Stimulated activated CD8-positive, alpha-beta memory T cell treated with anti-CD3 and anti-CD28 coated beads, Interleukin-4, amount 100 ng/mL, for 1 hour (primary cell): ENCODE measurements at places on chromosomes 11 and 22.

GRCh38 chr11:1111545-1112212 is 37.0 kb downstream of the MUC2 start:
- DNase-seq: no peak

- DNase-seq: no peak
Observed at GRCh38 chr11:64226507-64227051, 505 bp downstream of the NUDT22 start.

DNA sequence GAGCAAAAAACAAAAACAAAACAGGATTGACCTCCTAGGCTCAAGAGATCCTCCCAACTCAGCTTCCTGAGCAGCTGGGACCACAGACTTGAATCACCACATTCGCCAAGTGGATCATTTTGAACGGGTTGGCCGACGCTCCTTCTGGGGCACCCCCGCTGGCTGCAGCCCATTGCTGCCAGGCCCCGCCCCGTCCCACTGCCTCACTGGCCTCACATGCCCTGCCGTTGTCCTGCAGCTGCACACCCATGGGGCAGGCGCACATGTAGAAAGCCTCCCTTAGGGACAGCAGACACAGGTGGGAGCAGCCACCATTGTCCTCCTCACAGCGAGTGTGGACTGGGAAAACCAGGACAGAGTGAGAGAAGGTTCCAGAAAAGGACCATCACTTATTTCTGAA is 154.5 kb downstream of the CRYBB2 start:
- no peak for DNase-seq

GRCh38 chr11:27313157-27313821 is 49.7 kb downstream of the CCDC34 start:
- DNase-seq: no peak

GRCh38 chr22:48592931-48593330 is 1234.7 kb downstream of the BRD1 start:
- DNase-seq: no peak

- DNase-seq: no peak
Observed at GRCh38 chr11:11010624-11011127, 152.8 kb upstream of the ZBED5 start.

DNA sequence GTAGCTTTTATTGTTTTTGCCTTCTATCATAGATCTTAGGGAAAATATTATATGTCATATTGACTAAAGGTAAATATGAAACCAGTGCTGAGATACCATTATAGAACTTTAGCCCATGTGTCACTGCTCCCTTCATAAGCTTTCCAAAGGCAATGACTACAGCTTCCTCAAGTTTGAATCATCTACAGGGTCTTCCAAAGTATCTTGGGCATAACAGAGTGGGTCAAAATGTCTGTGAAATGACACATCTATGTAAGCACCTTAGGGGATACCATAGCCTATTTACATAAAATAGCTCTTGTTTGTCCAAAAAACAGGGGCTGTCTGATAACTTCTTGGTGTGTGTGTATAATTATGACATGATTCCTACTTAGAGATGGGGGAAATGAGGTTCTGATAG is 52.5 kb downstream of the RELT start:
- DNase-seq: no peak

DNA sequence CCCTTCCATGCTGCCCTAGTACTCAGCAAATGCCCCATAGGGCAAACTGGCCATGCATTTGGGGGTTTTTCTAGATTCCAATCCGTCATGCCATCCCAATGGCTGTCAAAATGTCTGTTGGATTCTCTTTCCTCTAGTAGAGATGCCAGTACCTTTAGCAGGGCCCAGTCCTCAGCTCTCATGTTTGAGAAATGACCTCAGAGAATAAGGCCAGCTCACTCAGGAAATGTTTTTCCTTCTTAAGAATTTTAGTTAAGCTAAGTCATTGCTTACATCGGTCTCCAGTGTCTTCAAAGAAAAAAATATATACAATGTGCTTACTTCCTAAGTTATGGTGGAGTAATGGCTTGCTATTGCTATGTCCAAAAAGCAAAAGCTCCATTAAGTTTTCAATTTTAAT is 14.1 kb upstream of the ALKBH3 start:
- no peak for DNase-seq

DNA sequence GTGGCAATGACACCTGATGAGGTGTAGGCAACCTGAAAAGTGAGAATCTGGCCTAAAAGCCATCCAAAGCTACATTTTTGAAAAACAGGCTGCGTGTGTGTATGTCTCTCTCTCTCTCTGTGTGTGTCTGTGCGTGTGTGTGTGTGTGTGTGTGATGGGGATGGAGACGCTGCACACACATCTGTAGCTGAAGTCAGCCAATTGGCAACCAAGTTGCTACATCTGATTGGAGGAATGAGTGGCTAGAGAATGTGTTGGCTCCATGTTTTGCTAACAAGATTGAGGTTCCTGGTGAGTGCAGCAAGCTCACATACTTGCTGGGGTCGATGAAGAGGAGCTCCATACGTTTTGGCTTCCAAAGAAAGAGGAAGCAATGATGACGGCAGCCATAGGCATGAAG is 311.4 kb upstream of the NCAM1 start:
- DNase-seq: no peak

DNA sequence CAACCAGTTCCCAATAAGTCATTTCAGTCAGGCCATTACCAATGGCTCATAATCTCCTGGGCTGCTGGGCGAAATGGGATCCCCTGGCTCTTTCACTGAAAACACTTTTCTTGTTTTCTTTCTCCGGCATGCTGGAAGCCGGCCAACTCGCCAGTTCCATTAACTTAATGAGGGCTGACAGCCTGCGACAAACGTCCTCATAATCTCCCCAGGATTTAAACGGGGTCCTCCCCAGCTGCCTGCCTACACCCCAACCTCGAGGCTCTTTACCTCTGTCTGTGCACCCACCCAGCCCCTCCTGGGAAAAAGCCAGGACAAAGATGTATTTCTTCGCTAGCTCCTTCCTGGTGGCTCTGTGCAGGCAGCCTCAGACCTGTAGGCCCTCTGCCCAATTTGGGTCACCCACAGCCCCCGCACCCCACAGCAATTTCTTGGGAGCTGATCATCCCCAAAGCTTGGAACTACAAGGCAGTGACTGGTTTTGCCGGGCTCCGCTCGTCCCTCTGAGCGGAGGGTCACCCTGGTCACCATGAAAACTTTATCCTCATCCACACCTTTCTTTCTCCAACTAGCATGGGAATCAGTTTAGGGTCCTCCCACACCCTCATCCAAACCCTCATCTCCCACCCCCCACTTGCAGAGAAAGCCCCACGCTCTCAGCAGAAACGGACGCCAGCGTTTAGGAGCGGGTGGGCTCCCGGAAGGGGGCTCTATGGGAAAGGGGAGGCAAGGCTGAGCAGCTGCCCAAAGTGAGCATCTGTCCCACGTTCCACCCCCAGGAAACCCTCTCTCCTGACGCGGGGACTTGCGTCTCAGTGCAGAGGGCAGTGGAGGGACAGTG is 51.1 kb upstream of the KCNQ1OT1 start:
- DNase-seq: no peak

- DNase-seq: no peak
Observed at GRCh38 chr11:61761440-61762222, 9.2 kb downstream of the MYRF start.

- no peak for DNase-seq
Observed at GRCh38 chr22:50443197-50443596, 31.6 kb downstream of the SBF1 start.
